ENCODE measurements at places on chromosomes 13 and 19.

- no peak for DNase-seq
These were observed 76.8 kb upstream of the ZNF835 start for GRCh38 chr19:56748378-56748777.

GRCh38 chr19:35643255-35644205 is 2.0 kb downstream of the ETV2 start:
- peak; percentile 75 for DNase-seq

- no peak for DNase-seq
These were observed 24.9 kb downstream of the SLC8A2 start for GRCh38 chr19:47446534-47447469.

GRCh38 chr13:28344163-28344562 is 150.8 kb downstream of the FLT1 start:
- no peak for DNase-seq

GRCh38 chr19:41226053-41226873 is 7.2 kb downstream of the AXL start:
- no peak for DNase-seq

DNA sequence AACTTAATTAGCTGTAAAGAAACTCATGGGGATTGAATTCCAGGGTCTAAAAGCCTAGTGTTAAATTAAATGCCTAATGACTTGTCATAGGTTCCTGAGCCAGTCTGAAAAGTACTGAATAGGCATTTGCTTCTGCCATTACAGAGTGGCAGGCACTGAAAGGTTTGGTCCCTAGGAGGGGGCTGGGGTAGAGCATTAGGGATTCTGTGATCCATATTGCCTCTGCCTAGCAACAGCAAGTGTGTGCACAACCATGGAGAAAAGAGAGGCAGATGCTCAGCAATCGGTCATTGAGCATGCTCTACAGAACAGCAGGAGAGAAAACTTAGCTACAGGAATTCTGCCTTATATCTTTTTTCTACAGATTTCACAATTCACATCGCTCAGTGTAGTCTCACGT is 133.5 kb downstream of the TRPC4 start:
- DNase-seq = no peak

DNA sequence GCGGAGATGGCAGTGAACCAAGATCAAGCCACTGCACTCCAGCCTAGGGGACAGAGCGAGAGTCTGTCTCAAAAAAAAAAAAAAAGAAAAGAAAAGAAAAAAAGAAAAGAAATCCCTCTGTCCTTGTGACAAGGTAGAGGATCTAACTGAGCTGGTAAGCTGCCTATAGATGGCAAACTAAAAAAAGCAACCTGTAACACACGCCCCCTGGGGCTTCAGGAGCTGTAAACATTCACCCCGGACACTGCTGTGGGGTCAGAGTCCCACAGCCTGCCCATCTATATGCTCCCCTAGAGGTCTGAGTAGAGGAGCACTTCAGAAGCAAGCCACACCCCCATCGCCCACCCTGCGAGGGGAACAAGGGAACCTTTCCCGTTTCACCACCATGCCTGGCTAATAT is 4.3 kb upstream of the PGPEP1 start:
- no peak for DNase-seq

DNA sequence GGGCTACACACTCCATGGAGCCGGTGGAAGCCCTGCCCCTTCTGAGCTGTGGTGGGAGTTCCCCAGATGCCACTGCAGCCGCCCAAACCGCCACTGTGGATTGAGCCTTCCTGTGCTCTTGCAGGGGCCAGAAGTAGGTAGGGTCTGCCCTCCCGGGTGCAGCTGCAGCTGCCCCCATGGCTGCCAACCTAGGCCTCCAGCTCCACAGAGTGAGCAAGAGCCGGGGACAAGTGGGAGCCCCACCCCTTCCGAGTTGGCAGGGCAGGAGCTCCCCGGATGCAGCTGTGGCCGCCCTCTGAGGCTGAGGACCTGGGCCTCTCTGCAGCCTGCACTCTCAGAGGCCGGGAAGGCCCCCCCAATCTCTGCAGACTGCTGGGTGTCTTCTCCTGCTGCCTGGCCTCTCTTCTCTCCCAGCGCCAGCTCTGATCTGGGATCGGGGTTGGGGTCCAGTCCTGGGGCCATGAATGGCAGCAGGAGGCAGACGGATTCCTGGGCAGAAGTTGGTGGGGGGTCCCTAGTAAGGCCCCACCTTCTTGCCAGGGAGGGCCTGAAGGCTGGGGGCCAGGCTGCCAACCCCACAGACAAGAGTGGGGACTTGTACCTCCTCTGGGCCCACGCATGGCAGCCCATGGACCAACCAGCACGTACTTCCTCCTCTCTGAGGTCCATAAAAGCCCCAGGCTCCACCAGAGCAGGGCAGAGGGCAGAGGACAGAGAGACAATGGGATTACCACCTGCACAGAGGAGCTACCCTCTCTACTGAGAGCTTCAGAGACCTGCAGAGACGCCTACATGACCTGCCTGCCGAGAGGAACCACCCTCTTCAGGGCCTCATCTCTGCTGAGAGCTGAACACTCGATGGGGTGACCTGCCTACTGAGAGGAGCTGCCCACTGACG is 28.9 kb downstream of the AP2S1 start:
- no peak for DNase-seq

DNA sequence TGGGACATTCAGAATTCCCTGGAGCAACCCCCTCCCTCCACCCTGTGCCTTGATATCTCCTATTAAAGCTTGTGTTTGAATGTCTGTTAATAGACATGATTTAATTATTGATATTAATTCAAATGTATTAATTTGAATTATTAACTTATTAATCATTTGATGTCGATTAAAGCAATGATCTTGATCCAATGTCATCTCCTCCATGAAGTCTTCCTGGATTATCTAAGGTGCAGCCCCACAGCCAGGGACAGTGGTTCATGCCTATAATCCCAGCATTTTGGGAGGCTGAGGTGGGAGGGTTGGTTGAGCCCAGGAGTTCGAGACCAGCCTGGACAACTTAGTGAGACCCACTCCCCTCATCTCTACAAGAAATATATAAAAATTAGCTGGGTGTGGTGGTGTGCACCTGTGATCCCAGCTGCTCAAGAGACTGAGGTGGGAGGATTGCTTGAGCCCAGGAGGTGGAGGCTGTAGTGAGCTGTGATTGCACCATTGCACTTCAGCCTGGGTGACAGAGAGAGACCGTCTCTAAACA is 9.6 kb downstream of the FEM1A start:
- DNase-seq = no peak

GRCh38 chr13:113938246-113938645 is 35.6 kb downstream of the C13orf46 start:
- no peak for DNase-seq

DNA sequence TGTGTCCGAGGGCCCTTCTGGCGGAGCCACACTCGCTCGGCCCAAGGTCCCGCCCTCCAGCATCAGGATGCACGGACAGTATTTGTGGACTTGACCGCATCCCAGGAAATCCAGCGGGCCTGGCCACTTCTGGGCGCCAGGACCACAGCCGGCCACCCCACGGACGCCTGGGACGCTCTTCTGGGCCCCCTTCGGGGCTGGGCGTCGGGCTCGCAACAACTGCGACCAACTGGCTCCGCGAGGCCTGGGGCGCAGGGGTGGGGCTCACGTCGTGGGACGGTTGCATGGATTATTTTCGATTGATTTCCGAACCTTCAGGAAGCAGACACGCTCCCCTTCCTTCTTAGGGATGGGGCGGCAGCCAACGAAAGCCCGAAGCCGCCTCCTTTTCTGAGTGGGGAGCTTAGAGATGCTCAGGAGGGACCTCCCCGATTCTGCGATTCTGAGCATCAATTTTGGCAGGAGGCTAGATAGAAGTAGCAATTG is 521 bp upstream of the NUP58 start:
- no peak for DNase-seq

GRCh38 chr13:98505217-98505616 is 71.7 kb downstream of the STK24 start:
- no peak for DNase-seq

DNA sequence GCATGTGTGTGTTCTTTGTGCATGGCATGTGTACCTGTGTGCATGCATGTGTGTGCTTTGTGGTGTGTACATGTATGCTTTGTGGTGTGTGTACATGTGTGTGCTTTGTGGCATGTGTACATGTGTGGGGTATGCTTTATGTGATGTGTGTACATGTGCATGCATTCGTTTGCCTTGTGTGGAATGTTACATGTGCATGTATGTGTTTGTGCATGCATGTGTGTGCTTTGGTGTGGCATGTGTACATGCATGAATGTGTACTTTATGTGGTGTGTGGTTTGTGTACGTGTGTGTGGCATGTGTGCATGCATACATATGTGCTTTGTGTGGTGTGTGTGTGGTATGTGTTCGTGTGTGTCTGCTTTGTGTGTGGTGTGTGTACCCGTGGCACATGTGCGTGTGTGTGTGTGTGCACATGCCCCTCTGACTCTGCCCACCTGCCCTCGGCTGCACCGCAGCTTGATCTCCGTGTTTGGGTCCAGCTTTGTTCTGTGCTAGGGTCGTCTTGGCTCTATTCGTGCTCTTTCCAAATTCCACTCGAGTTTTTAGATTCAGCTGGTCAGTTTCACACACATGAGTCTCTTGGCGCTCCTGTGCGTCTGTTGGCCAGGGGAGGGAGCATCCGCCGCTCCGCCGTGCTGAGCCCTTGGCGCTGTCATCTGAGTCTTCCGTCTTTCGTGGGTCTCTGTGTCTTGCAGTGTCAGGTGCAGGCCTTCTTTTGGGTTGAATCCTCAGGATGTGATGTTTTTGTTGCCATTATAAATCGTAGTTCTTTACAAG is 46.5 kb upstream of the TFDP1 start:
- no peak for DNase-seq

- DNase-seq = no peak
These were observed 927.6 kb upstream of the ATXN8OS start for GRCh38 chr13:69180034-69180433.

DNA sequence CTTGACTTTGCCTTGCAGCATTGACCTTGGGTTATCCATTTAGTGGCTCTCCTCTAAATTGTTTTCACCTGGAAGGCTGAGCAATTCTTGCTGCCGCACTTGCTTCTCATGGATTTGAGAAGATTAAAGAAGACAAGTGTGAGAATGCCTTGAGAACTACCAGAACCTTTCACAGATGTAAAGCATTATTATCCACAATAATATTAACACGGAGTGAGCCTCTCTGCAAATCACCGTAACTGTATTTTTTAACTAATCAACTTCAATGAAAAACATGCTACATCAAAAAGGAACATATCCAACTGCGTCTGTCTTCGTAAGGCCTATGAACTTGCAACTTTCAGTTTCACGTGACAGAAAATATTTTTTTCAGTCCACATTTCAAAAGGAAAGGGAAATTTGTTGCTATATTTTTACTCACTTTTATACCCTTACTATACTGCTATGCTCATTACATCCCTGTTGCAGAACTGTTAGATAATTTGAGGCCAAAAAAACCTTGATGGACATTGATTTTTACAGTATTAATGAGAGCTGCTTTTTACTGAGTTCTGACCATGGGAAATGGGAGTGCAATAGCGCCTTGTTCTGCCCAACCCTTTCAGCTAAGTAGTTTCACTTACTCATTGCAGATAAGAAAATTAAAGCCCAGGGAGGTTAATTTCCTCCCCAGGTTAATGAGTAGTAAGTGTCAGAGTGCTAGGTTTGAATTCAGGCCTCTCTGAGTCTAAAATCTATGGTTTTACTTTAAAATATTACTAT is 93.8 kb upstream of the RAP2A start:
- DNase-seq = no peak

DNA sequence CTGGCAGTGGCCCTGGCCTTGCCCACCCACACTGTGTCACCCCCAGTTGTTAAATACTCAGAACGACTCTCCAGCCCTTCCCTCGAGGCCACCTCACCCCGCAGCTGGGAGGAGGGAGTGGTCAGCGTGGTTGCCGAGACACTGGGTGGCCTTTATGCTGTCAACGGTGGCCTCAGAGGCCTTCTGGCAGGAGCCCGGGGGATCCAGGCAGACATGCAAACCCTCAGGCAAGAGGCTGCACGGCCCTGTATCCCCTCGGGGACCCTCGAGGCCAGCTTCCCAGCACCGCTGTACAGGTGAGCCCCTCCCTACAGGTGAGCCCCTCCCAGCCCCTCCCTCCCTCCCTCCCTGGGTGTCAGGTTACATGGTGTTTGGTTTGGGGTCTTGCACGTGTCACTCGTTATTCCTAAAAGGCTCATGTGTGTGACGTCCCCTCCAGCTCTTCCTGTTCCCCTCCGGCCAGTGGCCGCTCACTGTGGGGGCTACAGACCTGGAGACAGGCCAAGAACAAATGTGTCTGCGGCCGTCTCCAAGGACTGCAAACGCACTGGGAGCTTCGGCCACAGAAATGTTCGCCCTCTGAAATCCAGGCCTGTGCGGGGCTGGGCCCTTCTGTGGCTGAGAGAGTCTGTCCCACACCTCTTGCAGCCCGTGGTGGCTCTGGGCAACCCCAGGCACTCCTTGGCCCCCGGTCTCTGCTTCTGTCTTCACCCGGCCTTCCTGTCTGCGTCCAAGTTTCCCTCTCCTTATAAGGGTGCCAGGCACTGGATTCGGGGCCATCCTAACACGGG is at the start of gene TEKTIP1:
TSS of gene TEKTIP1 (plus strand) at position 210 of the 791 bp plus-strand sequence. CDS start at position 214, 4 bp downstream.
- no peak for DNase-seq

DNA sequence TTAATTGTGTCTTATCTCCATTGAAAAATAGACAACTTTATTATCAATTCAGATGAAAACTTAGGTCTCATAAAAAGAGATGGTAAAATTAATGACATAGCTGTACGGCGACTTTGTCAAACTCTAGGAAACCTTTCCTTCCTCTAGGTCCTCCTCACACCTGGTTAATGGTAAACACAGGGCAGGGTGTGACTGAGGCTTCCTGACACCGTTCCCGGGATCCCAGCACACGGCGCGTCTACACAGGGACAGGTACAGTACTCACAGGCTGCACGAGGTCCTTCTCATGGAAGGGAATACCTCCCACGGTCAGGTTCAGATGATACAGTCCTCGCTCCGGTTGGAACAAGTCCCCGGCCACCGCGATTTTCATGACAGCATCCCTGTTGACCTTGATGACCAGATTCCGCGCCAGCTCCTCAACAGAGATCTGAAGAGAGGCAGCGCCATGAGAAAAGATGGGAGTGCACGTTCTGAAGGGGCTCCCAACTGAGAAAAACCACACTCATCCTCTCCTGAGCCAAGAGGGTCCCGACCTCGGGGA is 35.5 kb downstream of the GAS6 start:
- DNase-seq = no peak

DNA sequence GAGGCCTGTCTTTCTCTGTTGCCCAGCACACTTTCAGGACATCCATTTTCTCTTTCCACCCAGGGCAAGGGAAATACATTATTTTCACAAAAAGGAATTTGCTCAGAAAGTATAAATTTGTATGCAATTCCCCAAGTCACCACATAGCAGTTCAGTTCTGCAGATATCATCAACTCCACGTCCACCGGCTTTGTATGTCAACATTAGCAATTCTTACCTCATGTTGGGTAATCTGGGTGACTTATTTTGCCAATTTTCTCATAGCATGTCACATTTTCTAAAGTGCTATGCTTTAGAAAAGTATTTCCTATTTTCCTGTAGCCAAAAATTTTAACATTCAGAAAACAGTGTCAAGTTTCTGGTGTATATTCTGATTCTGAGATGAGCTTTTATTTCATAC is 501.8 kb downstream of the EFNB2 start:
- DNase-seq = no peak
